ENCODE measurements at places on chromosomes 3 and 15.
A peak's percentile ranks its signal among the peaks of the same experiment; 100 is the strongest.

DNA sequence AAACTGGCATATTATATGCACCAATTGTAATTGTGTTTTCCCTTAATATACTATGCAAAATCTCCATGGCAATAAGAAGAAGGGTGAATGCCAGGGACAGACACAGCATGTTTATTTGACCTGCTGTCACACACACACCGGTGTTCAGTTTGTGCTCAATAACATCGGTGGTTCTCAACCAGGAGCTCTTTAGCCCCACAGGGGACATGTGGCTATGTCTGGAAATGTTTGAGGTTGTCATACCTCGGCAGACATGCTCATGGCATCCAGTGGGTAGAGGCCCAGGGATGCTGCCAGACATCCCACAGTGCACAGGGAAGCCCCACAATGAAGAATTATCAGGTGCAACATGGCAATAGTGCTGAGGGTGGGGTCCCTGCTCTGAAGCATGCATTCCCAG, 38.2 kb downstream of the GLB1 start:
- no peak overlapping the region for H3K27ac ChIP-seq
- H3K4me1 ChIP-seq = peaks cover 91% of the 10 kb centered on the region
- H3K4me3 ChIP-seq = no peak overlapping the region
- no peak for DNase-seq
- peaks cover 76% of the 10 kb centered on the region for H3K36me3 ChIP-seq

GRCh38 chr3:177816667-177817208, 619.5 kb upstream of the TBL1XR1 start:
- peaks cover 6% of the 10 kb centered on the region for H3K4me1 ChIP-seq
- H3K4me3 ChIP-seq = no peak overlapping the region
- no peaks in the 10 kb centered on the region for H3K27me3 ChIP-seq
- H3K27ac ChIP-seq = no peak overlapping the region

DNA sequence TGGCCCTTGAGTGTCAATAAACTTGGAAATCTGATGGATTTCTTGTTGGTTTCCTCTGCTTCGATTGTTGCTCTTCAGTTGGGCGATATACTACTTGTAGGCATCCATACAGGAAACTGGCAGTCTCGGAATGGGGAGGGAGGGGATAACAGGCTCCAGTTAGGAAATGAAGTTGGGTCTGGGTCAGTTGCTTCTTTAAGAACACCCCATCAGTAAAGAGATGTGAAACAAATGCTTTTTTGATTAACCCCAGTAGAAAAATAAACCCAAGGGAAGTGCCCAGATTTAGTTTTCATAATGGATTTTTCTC, 681 bp downstream of the CHMP2B start:
- peaks cover 7% of the 10 kb centered on the region for H3K36me3 ChIP-seq
- H3K27me3 ChIP-seq = peaks cover 20% of the 10 kb centered on the region
- peaks cover 26% of the 10 kb centered on the region for H3K4me1 ChIP-seq

DNA sequence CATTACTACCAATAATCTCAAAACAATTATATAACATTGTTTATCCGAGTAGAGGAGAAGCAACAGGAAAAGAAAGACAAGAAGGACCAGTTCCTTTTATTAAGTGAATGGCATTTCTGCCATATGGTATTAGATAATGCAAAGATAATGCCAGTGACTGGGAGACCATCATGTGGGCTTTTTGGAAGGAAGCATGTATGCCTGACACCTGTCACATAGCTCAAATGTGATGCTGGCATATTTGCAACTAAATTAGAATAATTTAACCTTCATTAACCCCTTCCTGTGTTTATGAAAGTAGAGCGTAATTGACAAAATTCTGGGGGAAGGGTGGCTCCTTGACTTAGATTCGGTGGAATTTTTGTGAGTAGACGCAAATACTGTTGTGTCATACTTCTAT, 733.0 kb downstream of the TUSC7 start:
- H3K4me1 ChIP-seq = no peaks in the 10 kb centered on the region
- H3K4me3 ChIP-seq = no peak overlapping the region
- no peaks in the 10 kb centered on the region for H3K36me3 ChIP-seq
- H3K27me3 ChIP-seq = no peaks in the 10 kb centered on the region

- no peaks in the 10 kb centered on the region for H3K36me3 ChIP-seq
- peaks cover 24% of the 10 kb centered on the region for H3K27me3 ChIP-seq
- no peaks in the 10 kb centered on the region for H3K4me1 ChIP-seq
- no peak for DNase-seq
- H3K27ac ChIP-seq = no peak overlapping the region
Observed at GRCh38 chr3:11116336-11117059, 37.8 kb upstream of the HRH1 start.

DNA sequence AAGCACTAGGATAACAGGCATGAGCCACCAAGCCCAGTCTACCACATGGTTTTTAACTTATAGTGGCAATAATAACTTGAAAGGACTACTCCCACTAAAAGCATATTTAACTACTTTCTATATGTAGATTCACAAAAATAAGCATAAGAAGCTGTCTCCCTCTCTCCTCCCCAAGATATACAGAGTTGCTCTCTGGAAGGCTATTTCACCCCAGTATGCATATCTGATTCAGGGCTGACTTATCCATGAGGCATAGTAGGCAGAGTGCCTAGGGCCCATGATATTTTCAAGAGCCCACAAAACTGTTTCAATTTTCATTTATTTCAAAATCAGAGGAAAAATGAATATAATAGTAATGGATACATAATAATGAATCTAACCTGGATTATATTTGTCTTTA, 20.5 kb downstream of the ATP8B4 start:
- no peak for DNase-seq
- H3K36me3 ChIP-seq = peaks cover 26% of the 10 kb centered on the region
- peaks cover 3% of the 10 kb centered on the region for H3K27me3 ChIP-seq
- no peak overlapping the region for H3K4me3 ChIP-seq
- H3K4me1 ChIP-seq = peaks cover 21% of the 10 kb centered on the region

DNA sequence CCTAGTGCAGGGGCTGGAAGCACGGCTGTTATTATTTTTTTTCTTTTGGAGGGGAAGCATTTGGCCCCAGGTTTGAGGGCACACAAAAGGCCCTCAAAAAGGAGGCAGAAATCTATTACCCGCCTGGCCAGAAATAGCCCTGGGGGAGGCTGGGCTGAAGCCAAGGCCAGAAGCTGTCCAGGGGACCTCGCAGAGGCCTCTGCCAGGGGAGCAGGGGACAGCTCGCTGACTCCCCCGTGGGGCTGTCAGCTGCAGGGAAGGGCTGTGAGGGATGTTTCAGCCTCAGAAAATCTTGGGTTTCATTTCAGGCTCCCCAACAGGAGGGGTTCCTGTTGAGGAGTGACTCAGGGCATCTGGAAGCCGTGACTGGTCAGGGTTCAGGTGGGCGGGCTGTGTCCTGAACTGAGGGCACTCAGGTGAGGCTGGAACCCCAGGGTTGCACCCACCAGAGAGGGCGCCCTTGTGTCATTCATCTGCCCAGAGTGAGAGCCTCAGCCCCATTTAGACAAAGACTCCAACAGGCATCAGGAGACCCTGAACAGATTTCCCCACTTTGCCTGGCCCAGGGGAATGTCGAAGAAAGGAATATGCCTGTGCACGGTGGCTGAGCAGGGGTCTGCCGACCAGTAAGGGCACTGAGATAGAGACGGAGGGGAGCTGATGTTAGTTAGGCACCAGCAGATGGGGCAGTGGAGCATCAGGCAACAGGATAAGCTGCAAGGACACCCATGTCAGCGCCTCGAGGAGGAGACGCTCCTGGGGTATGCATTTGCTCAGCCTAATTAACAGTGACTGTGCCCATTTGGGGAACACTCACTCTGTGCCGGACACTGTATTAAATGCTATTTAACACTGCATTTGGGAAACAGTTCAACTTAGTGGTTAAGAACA, 43.5 kb upstream of the SLC6A11 start:
- H3K4me1 ChIP-seq = no peaks in the 10 kb centered on the region
- H3K36me3 ChIP-seq = no peaks in the 10 kb centered on the region
- H3K27ac ChIP-seq = no peak overlapping the region
- peaks cover 4% of the 10 kb centered on the region for H3K27me3 ChIP-seq
- no peak for DNase-seq

GRCh38 chr15:68646696-68647095, 67.9 kb downstream of the CORO2B start:
- no peaks in the 10 kb centered on the region for H3K4me1 ChIP-seq
- H3K27ac ChIP-seq = no peak overlapping the region
- no peaks in the 10 kb centered on the region for H3K36me3 ChIP-seq
- no peak for DNase-seq

- DNase-seq = no peak
- no peaks in the 10 kb centered on the region for H3K4me1 ChIP-seq
- H3K4me3 ChIP-seq = no peak overlapping the region
- H3K36me3 ChIP-seq = peaks cover 3% of the 10 kb centered on the region
- no peak overlapping the region for H3K27ac ChIP-seq
- H3K27me3 ChIP-seq = peaks cover 83% of the 10 kb centered on the region
Observed at GRCh38 chr15:96338766-96339618, 8.5 kb downstream of the NR2F2 start.

DNA sequence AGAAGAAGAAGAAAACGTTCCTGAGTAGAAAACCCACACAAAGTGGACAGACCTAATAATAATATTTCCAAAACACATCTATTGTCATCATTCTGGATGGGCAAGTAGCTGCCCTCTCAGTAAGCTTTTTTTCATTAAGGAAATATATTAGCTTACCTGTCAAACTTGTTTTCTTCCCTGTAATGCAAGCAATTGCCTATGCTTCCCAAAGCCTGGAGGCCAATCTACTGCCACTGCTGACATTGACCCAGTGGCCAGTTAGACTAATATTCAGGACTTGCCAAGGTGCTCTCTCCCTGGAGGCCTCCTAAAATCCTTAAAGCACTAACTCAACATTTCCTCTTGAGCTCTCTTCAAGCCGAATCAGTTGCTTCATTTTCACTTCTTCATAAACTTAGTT, 86.7 kb downstream of the TAMM41 start:
- H3K4me3 ChIP-seq = no peak overlapping the region
- H3K4me1 ChIP-seq = peaks cover 6% of the 10 kb centered on the region
- H3K36me3 ChIP-seq = peaks cover 1% of the 10 kb centered on the region
- no peak for DNase-seq
- no peaks in the 10 kb centered on the region for H3K27me3 ChIP-seq

DNA sequence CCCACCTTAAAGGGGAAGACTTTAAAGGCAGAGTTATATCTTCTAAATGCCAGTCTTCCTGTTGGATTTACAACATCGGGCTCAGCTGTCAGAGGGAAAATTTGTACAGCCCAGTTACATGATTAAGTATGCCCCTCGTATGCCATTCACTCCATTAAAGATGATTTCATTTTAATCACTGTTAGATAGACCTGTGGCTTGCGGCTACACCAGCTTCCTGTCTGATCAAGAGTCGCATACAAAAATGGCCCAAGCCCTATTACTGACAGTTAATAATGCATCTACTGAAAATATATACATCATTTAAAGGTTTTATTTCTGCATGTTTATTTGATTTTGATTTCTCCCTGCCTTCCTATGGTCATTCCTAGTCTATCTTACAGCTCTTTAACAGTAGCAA, 7.1 kb downstream of the EIF4E3 start:
- peak; percentile 35 for DNase-seq
- H3K27ac ChIP-seq = no peak overlapping the region
- H3K27me3 ChIP-seq = no peaks in the 10 kb centered on the region
- peaks cover 59% of the 10 kb centered on the region for H3K36me3 ChIP-seq

GRCh38 chr15:71329497-71330260, 214.4 kb downstream of the THSD4 start:
- H3K4me3 ChIP-seq = no peak overlapping the region
- peaks cover 2% of the 10 kb centered on the region for H3K27me3 ChIP-seq
- H3K36me3 ChIP-seq = no peaks in the 10 kb centered on the region
- no peak for DNase-seq
- H3K4me1 ChIP-seq = peaks cover 9% of the 10 kb centered on the region

GRCh38 chr3:172082269-172082668, 42.9 kb downstream of the FNDC3B start:
- H3K27me3 ChIP-seq = no peaks in the 10 kb centered on the region
- H3K4me3 ChIP-seq = no peak overlapping the region
- H3K36me3 ChIP-seq = peaks cover 9% of the 10 kb centered on the region

GRCh38 chr3:128439226-128439625, 27.5 kb downstream of the DNAJB8 start:
- no peak overlapping the region for H3K27ac ChIP-seq
- DNase-seq = no peak
- H3K36me3 ChIP-seq = no peaks in the 10 kb centered on the region
- peaks cover 25% of the 10 kb centered on the region for H3K27me3 ChIP-seq
- no peak overlapping the region for H3K4me3 ChIP-seq

DNA sequence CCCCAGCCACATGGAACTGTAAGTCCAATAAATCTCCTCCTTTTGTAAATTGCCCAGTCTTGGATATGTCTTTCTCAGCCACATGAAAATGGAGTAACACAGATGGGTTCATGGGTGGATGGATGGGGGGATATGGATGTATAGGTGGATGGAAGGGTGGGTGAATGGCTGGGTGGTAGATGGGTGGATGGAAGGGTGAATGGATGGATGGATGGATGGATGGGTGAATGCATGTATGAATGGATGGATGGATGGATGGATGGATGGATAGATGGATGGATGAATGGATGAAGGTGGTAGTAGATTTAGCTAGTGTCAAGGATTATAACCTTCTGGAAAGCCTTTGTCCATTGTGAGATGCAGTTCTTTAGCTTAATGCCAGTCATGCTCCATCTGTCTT, 146.1 kb upstream of the ATP2B2 start:
- no peak for DNase-seq
- H3K27ac ChIP-seq = no peak overlapping the region
- H3K4me1 ChIP-seq = no peaks in the 10 kb centered on the region
- H3K36me3 ChIP-seq = no peaks in the 10 kb centered on the region
- H3K4me3 ChIP-seq = no peak overlapping the region

GRCh38 chr3:134161898-134162615, 88.6 kb downstream of the RYK start:
- DNase-seq = no peak
- H3K36me3 ChIP-seq = no peaks in the 10 kb centered on the region
- H3K27ac ChIP-seq = no peak overlapping the region

- no peak for DNase-seq
- H3K4me3 ChIP-seq = no peak overlapping the region
- H3K4me1 ChIP-seq = peaks cover 46% of the 10 kb centered on the region
- H3K27me3 ChIP-seq = no peaks in the 10 kb centered on the region
- no peak overlapping the region for H3K27ac ChIP-seq
Observed at GRCh38 chr15:40059821-40060220, 20.8 kb upstream of the SRP14 start.

Measured in activated CD4-positive, alpha-beta T cell treated with anti-CD3 and anti-CD28 coated beads, Interleukin-2, amount 10 ng/mL, durations not matched to agents 7 days and 5 days (primary cell).